ENCODE measurements at places on chromosomes 3 and 15.

DNA sequence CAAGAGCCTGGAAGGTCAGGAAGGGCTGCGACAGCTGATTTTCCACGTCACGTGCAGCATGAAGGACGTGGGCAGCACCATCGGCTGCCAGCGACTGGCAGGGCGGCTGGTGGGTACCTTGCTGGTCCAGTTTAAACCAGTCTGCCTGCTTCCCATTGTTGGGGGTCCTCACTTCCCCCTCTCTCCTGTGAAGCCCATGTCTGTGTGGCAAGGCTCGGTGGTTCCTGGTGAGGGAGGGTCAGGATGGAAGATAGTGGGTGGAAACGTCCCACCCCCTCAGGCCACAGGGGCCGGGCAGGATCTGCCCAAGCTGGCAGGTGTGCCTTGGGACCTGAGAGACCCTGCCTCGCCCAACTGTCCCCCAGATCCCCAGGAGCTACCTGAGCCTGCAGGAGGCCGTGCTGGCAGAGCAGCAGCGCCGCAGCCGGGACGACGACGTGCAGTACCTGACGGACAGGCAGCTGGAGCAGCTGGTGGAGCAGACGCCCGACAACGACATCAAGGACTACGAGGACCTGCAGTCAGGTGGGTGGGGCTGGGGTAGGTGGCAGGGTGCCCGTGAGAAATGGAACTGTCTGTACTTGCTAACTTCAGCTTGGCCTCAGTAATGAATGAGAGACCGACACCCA, 108.2 kb downstream of the LRRK1 start:
- DNase-seq = no peak

DNA sequence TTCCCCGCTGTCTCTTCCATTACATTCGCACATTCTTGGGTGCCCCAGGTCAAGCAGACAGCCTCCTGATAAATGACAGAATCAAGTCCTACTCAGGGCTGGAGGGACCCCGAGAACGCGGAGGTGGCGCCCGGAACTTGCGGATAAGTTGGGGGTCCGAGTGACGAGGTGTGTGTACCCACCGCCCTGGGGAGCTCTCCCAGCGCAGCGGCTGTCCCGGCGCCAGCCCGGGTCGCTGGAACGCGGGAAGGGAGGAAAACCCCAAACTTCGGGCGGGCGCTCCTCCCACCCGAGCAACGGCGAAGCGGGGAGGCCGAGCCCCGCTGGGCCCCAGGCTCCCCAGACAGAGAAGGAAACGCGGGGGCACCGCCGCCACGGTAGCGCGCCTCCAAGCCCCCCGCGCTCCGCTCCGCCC, 550 bp downstream of the CLN6 start:
- no peak for DNase-seq

GRCh38 chr15:41554915-41555314, 4.1 kb upstream of the TYRO3 start:
- no peak for DNase-seq

GRCh38 chr3:47299381-47300318, 16.9 kb downstream of the KLHL18 start:
- no peak for DNase-seq

GRCh38 chr3:102528727-102529126, 93.9 kb downstream of the ZPLD1 start:
- DNase-seq = no peak

DNA sequence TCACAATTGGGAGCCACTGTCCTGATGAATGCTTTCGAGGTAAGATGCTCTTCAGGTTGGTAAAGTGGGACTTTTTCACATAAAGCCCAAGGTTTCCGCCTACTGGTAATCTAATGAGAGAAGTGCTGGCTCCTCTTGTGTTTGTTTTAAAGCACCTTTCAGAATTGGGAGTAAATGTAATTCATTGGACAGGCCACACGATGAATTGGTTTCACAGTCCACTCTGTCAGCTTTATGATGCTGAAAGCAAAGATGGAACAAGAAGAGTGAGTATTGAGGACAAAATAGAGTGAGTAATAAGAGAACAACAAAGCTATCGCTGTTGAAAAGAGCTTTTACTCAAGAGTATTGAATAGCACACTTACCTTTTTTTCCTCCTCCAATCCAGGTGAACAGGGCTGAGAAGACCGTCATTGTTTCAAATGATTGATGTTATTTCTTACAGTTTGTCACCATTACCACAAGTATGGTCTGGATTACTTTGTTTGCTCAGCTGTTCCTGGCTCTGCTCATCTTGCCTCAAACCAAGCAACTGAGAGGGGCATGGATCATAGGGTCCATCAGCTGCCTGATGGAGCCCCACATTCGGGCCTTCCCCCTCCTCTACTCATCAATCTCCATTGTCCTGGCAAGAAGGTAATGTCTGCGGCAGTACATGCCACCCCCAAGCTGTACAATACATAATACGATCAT, 136.1 kb upstream of the CNTN4 start:
- DNase-seq = no peak

DNA sequence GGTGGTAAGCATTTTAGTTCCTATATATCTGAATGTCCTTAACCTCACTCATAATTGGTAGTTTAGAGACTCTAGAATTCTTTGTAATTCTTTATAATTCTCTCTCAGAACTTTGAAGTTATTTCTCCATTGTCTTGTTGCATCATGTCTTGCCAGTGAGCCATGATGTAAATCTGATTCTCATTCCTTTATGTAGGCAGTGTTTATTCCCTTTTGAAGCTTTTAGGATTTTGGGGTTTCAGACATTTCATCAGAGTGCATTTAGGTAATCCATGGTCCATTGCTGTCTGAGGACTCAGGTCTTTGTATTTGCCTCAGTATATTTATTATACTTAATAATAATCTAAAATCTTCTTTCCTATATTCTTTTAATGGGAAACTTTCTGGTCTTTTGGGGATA, 20.6 kb downstream of the CMC1 start:
- DNase-seq = no peak

- no peak for DNase-seq
These were observed 297.4 kb downstream of the PLCL2 start for GRCh38 chr3:17182166-17182565.

DNA sequence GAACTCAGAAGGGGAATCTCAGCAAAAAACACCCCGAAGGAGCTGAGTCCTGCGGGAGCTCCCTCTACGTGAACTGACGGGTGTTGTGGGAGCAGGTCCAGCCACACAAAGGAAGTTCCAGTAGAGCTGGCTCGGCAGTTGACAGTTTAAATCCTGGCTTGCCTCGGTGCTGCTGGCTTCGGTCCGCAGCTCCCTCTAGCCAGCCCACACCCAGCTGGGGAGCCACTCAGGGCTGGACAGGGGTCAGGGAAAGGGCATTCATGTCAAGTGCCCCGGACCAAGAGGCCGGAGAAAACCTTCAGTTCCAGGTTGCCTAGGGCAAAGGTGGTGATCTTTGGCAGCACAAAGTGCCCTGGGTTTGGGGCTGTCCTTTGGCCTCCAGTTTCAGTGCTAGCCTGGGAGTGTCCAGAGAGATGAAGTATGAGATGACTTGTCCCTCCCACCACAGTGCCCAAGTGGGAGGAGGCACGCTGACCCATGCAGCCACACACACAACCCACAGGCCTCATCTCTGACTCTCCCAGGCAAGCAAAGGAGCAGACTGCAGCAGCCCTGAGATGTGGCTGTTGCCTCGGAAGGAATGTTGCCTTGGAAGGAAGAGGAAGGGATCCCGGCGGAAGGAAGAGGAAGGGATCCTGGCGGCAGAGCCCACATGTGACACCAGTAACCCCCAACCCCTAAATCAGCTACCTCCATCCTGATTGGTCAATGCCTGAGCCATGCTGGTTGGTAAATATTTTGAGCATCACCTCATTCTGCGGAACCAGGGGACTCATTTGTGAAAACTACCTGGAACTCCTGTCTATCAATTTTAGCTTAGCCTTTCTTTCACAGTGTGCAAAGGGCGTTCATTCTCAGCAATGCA, 13.9 kb upstream of the ANPEP start:
- DNase-seq = peak; percentile 37

- no peak for DNase-seq
These were observed 16.2 kb upstream of the ANKDD1A start for GRCh38 chr15:64895285-64896065.

- peak; percentile 46 for DNase-seq
These were observed 274.0 kb downstream of the RYR3 start for GRCh38 chr15:33584797-33585196.

DNA sequence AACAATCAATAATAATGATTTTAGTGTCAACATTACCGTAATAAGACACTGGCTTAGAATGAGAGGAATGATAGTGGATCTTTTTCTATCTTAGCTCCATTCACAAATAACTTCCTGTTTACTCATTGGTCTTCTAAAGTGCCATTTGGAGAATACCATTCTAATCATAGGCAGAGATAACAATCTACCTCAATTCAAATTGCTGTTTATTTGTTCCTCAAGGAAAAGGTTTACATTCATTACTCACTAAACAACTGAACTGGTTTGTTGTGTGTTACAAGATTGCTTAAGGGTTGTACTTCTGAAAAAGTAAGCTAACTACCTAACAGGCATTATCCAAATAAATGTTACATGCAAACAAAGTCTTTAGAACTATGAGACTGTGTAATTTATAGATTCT, 8.1 kb upstream of the PCOLCE2 start:
- no peak for DNase-seq

DNA sequence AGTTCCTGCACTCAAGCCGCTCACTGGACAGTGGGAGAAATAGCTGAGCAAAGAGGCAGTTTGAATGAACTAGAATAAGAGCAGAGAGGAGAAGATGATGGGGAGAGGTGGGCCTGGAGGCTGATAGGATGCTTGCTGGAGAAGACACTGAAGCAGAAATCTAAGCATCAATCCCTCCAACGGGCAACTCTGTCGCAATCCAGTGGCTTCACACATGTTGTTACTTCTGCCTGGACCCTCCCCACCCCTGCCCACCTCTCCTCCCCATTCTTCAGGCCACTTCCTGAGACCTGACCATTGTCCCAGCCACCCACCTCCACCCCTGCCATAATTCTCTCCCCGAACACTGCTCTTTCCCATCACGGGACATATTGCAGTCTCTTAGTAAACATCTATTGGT, 76.0 kb downstream of the SRGAP3 start:
- no peak for DNase-seq
